Left cardiac atrium (tissue), 4 donors: ENCODE measurements at places on chromosomes 13 and 19. TPM values are rescaled to one million over a fixed set of nuclear protein-coding genes. Genes with fewer than 3 reads are reported as not detected.
A peak's percentile ranks its signal among the peaks of the same experiment; 100 is the strongest.

GADD45B gene
- total RNA-seq, result 64.0 TPM

DCLK1 gene
- total RNA-seq, result 30.1 TPM

RFPL4A gene
- total RNA-seq, result not detected

GRK1 gene
- 0.44 TPM for total RNA-seq

DNA sequence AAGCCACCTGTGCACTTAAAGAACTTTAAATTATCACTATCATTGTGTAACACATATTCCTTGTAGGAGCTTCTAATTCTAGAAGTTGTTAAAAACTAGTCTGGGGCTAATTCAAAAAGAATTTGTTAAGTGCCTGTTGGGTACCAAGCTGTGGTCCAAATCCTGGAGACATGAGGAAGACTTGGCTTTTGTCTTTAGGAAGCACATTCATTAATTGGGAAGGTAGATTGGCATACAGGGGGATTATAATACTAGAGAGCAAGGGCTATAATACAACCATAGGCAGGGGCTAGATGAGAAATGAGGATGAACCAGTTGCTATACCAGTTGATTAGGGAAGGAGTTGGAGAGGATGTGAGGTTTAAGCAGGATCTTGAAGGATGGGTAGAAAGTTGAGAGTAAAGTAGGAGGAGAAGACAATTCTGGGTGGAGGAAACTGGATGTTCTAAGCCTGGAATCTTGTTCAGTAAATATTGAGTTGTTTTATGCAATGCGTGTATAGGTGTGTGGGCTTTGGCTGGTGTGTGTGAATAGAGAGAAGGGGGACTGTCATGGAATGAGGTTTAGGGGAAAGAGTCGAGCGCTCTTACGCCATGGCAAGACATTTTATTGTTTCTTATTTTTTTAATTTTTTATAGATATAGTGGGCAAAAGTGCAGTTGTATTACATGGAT is 350.1 kb downstream of the GPC5 start:
- DNase-seq, result no peak

DNA sequence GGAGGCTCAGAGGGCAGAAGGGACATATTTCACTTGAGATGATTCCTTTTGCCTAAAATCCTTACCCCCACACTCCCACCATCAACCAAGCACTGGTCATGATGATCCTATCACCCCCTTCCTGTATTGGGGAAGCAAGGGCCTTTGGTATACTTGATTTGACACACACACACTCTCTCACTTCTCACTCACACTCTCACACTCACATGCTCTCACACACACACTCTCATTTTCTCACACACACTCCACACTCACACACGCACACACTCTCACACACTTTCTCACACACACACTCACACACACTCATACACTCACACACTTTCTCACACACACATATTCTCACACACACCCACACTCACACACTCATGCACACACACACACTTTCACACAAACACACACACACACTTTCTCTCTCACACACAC is 8.6 kb downstream of the RGCC start:
- DNase-seq, result no peak

DNA sequence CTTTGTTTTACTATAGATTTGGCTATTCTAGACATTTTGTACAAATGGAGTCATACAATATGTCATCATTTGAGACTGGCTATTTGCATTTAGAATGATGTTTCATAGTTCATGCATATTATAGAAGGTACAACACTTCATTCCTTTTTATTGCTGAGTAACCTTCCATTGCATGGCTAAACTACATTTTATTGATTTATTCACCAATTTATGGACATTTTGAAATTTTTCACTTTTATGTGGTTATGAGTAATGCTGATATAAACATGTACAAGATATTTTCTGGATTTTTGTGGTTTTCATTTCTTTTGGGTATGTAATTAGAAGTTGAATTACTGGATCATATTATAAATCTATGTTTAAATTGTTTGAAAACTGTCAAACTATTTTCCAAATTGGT is 710.3 kb upstream of the SLITRK5 start:
- no peak for DNase-seq

DNA sequence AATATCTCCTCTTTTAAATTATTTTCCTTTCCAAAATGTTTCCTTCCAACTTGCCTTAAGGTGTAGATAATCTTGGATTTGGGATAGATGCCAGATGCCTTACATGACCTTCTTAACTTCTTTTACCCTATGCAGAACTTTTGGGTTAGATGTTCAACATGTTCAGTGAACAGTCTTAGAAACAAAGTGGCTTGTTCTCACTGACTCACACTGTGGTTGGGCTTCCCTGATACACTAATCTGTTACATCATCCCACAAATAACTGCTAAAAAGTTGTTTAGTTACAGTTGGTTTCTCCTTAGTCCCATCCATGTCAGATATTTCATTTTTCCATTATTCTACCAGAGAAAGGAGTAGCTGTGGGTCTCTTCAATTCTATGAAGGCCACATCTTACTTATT is 2638.2 kb downstream of the PCDH9 start:
- no peak for DNase-seq

DNA sequence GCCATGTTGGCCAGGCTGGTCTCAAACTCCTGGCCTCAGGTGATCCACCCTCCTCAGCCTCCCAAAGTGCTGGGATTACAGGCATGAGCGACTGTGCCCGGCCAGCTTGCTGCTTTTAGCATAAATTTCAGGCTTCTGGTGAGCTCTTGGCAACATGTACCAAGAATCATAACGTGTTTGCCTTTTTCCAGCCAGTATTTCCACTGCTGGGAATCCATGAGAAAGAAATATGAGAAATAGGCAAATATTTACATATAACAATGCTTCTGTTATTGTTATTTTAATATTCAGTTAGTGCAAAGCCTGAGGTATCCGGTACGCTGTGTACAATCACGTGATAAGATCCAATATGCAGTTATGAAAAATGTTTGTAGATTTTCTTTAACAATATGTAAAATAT is 29.2 kb upstream of the CERS4 start:
- DNase-seq, result no peak

DNA sequence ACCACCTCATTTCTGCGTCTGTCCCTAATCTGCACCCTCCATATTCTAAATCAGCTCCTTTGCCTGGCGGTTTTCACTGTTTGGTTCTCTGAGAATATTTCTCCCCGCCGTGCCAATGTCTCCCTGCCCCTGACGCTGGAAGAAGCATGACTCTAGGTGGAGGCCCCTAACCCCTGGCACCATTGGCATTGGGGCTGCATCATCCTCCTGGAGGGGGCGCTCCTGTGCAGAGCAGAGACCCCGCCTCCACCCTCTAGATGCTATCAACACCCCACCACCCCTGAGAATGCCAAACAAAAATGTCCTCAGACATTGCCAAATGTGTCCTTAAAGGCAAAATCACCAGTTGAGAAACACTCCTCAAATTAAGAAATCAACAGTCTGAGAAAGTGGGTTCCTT is 6.5 kb downstream of the ZSCAN5B start:
- DNase-seq, result no peak

DNA sequence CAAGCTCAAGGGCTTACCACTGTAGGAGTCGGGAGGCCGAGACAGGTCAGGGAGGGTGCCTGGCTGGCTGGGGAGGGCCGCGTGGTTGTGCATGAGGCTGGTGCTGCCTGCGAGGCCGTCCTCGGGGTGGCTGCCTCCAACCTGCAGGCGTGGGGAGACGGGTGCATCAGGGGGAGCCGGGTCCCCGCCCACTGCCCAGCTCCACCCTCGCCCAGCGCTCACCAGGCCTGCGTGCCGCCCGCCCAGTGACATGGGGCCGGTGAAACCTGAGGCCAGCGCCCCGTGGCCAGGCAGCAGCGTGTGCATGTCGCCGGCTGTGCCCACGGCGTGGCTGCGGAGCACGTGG is 13.8 kb upstream of the UQCR11 start:
- no peak for DNase-seq

GRCh38 chr19:29499921-29500590 is 25.7 kb upstream of the VSTM2B start:
- DNase-seq, result no peak

DNA sequence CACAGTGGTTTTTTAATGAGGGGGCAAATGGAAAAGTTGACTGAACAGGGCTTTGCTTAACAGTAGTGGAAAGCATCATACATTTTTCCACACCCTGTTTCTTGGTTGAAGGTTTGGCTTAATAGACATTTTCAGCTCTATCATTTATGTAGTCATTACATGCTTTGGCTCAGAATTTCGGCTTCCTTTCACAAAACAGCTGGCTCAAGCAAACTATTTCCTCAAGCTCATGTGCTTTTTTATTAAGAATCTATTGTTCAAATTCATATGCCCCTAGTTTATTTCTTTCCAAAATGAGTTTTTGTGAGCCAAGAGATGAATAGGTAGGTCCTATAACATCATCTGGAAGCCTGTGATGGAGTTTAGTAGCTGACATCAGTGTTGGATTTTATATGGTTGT is 113.8 kb downstream of the SLITRK6 start:
- no peak for DNase-seq

GRCh38 chr13:99124794-99125316 is 75.8 kb upstream of the UBAC2 start:
- no peak for DNase-seq

- no peak for DNase-seq
These were observed 280.2 kb upstream of the EDNRB start for GRCh38 chr13:78198821-78199220.

GRCh38 chr19:42251572-42252358 is 3.2 kb downstream of the ERF start:
- no peak for DNase-seq

DNA sequence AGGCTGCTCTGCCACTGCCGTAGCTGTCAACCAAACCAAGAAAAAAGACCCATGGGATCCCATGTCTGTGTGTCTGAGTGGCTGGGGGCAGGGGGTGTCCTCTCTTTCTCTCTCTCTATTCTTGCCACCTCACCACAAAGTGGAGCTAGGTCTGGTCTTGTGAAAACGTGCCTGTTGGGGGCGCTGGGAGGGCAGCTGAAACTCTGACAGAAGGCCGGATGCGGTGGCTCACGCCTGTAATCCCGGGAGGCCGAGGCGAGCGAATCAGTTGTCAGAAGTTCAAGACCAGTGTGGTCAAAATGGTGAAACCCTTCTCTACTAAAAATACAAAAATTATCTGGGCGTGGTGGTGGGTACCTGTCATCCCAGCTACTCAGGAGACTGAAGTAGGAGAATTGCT is 29.2 kb downstream of the ZNF146 start:
- DNase-seq, result no peak

DNA sequence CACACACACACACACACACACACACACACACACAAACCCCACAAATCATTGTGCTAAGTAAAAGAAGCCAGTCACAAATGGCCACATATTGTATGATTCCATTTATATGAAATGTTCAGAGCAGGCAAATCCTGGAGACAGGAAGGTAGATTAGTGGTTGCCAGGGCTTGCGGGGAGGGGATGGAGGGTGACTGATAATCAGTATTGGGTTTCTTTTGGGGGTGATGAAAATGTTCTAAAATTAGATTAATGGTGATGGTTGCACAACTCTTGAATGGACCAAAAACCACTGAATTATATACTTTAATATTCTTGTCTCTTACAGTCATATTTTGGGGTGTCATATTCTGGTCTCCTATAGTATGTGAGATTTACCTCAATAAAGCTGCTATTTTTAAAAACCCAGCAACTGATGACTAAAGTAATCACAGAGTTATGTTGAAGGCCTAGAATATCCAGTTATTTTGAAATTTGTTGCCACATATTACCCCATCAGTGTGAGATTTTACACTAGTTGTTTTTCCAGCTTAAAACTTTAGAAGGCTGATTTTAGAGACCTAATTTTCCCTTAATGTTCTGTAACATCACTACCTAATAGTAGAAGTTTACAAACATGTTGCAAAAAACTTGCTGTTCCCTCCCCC is 20.3 kb downstream of the FLT1 start:
- DNase-seq, result no peak

DNA sequence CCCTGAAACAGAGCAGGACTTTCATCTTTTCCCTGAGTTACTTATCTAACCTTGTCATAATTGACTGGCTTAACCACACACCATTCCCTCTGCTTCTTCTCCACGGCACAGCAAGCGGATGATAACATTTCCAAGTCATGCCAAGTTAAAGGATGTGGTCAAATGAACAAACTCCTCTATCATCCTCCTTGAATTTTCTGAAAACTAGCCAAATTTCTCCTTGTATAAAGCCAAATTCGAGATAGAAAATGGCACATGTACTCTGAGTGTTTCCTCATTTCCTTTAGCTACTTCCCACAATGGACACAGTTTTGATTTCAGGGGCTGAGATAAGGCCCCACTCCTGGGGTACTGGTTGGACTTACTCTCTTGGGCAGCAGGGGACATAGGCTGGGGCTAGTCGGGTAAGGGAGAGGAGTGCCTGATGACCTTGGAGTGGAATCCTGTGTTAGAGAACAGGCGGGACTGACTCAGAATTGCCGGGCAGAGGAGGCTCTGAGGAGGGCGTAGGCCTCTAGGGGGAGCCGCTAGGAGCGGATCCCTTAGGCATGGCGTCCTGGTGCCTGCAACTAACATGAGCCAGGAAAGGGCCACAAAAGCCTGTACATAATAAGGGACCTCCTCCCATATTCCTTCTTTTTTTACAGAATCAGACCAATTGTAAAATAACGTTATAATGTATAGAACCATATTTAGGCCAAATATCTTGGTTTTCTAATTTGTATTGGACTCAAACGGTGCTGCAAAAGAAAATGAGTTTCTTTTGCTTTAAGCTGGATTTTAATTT is 20.3 kb upstream of the TMTC4 start:
- peak; percentile 68 for DNase-seq

- DNase-seq, result peak; percentile 62
These were observed 740 bp downstream of the WDFY2 start for GRCh38 chr13:51584731-51585672.

DNA sequence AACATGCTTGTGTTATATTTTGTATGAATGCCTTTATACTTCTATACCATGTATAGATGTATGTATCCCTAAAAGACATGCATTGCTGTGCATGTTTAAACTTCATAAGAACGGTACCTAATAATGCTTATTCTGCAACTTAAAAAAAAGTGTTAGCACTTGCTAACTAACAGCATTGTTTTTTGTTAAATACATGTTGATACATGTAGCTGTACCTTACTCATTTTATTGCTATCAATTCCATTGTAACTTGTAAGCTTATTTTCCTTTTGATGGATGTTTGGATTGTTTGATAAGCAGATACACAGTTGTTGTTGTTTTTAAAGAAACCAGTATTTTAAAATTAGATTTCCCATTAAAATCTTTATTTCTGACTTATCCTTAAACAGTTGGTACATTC is 53.8 kb downstream of the CDK8 start:
- no peak for DNase-seq

DNA sequence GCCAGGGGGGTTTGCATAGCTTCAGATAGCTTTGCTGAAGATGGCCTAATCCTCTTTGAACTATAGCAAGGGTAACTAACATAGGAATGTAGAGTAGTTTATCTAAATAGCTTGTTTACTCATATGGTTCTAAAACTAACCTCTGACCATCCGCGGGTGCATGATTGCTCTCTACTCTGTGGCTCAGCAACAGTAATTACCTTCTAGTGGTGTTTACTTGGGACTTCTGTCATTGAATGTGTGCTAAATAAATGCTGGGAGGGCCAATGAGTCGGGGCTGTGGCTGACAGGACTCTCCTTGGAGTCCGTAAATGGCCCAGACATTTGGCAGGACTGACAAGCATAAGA is 1461.9 kb downstream of the UQCRFS1 start:
- no peak for DNase-seq

- DNase-seq, result no peak
These were observed 18.1 kb downstream of the SLC7A1 start for GRCh38 chr13:29577136-29578051.

- no peak for DNase-seq
These were observed 1.2 kb downstream of the DAPK3 start for GRCh38 chr19:3969435-3970312.
